NCI-H2081 (cell line): ENCODE measurements at places on chromosomes 5 and 9.
A peak's percentile ranks its signal among the peaks of the same experiment; 100 is the strongest.

DNA sequence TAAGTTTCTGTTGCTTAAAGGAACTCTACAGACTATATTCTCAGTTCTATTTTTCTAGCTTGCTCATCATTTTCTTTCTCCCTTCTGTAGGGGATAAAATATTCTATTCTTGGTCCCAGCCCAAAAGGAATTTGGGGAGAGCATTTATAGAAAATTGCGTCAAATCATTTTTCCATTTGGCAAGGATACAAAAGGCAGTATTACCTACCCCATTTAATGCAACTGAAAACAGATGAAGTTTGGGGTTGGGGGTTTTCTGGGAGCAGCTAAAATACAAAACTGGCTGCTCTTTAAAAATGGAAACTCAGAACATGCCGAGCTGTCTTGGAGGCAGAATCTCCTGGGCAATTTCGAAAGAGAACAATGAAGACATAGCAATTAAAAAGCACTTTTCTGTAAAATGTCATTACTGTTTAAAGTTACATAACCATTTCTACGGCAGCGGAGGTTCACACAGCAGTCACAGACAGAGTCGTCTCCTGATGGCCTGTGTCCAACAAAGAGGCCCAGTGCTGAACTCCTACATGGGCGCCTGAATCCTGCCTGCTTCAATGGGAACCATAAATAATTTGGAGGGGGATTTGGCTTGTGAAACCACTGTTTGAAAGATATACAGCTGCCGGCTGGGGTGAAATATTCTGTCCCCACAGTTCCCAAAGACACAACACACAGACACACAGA lies 152.4 kb downstream of the BRINP1 start:
- DNase-seq = peak; percentile 67

DNA sequence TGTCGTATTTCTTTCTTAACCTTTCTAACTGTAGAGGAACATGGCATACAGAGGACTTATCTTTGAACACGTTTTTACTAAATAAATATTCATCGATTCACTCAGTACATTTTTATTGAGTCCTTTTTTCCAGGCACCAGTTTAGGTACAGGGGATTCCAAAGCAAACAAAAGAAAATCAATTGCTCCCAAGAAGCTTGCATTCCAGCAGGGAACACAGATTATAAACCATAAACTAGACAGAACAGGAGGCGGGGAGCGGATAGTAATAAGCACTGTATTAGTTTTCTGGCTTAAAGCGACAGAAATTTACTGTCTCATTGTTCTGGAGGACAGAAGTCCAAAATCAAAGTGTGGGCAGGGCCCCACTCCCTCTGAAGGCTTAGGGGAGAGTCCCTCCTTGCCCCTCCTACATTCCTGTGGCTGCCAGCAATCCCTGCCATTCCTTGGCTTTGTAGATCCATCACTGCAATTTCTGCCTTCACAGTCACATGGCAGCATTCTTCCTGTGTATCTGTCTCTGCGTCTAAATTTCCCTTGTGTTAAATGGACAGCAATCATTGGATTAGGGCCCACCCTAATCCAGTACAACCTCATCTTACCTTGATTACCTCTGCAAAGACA lies 115.5 kb downstream of the COL23A1 start:
- no peak for DNase-seq

- DNase-seq = peak; percentile 27
Observed at GRCh38 chr9:95003689-95004410, 277.4 kb downstream of the AOPEP start.

- peak; percentile 5 for DNase-seq
Observed at GRCh38 chr9:121857928-121858327, 206.5 kb downstream of the DAB2IP start.

DNA sequence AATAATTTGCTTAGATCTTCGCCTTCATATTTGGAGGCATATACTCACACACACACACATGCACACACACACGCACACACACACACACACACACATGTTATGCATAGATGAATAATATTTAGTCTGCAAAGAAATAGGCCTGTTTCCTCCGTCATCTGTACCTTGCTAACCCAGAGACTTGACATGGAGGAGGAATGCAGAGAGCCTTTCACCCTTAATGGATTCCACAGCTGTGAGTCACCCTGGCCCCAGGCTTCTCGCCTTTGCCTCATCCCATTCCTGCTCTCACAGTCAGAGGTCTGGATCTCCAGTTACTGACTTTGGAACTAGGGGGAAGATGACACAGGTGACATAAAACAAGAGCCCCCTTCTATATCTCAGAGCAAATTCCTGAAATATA lies 29.7 kb downstream of the ZNF462 start:
- DNase-seq = no peak

DNA sequence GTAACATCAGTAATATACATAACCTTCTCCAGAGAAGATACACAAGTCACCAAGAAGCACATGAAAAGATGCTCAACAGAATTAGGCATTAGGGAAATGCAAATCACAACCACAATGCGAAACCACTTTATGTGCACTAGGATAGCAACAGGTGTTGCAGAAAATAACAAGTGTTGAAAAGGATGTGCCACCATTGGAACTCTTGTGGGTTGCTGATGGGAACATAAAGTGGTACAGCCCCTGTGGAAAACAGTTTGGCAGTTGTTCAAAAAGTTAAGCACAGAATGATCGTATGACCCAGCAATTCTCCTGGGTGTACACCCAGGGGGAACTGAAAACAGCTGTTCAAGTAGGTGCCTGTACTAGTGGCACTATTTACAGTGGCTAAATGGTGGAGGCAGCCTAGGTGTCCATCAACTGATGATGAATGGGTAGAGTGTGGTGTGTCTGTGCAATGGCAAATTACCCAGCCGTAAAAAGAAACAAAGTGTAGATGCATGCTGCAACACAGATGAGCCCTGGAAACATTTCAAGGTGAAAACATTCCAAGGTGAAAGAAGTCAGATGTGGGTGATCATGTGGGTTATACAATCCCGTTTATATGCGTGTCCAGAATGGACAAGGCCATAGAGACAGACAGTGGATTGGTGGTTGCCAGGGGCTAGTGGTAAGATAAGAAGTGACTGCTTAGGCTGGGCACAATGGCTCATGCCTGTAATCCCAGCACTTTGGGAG lies 27.2 kb downstream of the CCDC69 start:
- DNase-seq = no peak

GRCh38 chr5:141880961-141881801 lies 3.0 kb upstream of the PCDH1 start:
- no peak for DNase-seq

GRCh38 chr5:139693676-139694364 lies 45.7 kb downstream of the CXXC5 start:
- no peak for DNase-seq

DNA sequence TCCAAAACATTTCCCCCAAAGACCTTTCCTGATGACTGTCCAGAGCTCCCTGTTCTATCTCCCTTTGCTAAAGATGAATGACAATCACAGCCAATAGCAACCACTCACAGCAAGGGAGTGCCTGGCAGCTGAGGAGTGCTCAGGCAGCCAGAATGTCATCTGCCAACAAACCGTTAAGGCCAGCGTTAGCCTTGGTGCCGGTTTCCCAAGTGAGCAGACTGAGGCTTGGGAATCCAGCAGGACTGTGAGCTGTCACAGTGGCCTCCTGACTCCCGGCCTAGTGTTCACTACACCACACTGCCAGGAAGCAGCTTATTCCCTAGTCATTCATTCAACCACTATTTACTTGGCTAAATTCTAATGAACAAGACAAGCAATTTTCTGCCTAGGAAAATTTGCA lies 24.7 kb downstream of the STK10 start:
- no peak for DNase-seq

GRCh38 chr9:88732128-88732527 lies 197.2 kb downstream of the NXNL2 start:
- DNase-seq = no peak

- no peak for DNase-seq
Observed at GRCh38 chr9:96071076-96071814, 195.8 kb downstream of the ERCC6L2 start.

- no peak for DNase-seq
Observed at GRCh38 chr5:96058084-96058483, 96.4 kb upstream of the ELL2 start.

DNA sequence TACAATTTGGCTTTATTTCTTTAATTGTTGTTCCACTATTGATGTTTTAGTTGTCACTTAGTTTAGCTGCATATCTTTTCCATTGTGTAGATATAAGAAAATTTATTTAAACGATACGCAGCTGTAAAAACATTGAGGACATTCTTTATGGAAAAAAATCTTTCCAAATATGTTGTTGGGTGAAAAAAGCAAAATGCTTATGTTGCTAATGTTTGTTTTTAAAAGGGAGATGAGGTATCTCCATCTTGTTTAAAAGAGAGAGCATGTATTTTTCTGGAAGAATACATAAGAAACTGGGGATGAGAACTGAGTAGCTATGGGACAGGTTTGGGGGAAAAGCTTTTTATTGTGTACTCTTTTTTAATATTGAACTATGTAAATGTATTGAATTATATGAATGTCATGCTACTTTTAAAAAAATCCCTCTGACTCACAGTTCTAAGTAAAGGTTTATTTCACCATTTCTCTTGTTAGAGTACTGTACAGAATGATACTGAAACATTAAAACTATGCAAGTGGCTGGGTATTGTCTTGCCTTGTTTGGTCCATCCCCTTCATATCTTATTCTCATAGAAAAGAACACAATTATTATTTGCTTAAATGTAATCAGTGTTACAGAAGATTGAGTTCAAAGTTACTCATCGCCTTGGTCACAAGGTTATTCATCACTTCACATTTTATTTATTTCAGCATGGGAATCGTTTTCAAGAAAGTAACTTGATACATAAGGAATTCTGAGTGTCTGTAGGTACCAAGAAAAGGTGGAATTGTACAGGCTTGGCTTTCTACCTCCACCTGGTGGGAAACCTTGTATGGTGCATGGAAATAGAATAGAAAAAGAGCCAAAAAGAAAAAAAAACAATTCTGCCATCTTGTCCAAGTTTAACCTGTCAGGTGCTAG lies 85.8 kb downstream of the RIC1 start:
- peak; percentile 20 for DNase-seq

GRCh38 chr5:109278141-109278540 lies 131.6 kb downstream of the PJA2 start:
- no peak for DNase-seq
